ENCODE measurements at places on chromosomes 3 and 15.
A peak's percentile ranks its signal among the peaks of the same experiment; 100 is the strongest.

DNA sequence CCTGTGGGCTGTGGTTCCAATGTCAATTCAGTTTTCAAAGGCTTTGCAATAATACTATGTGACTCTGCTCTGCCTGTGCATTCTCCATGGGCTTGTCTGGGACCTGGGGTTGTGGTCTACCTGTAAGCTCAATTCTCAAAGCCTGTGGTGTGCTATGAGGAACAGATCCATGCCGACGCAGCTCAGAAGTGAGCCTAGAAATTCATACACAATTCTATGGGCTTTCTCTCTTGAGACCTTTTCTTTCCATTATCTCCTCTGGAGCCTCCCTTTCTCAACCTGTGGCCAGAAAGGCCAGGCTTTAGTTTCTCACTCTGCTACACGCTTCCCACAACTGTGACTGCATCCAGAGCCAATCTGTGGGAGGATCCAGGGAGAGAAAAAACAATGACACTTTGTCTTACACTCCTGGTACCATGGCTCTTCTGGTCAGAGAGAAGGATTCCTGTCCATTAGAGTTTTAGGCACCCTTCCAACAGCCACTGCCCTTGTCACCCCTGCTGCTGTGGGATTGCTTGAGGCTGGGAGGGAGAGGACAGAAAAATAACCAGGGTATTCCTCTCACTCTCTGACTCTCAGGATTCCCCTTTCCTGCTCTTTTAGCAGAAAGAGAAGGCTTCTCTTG, 34.1 kb upstream of the KLF13 start:
- H3K4me3 ChIP-seq, result no peak overlapping the region
- H3K27ac ChIP-seq, result no peak overlapping the region
- H3K36me3 ChIP-seq, result no peaks in the 10 kb centered on the region
- peaks cover 9% of the 10 kb centered on the region for H3K4me1 ChIP-seq

GRCh38 chr3:191762323-191762960, 301.5 kb downstream of the PYDC2 start:
- H3K36me3 ChIP-seq, result no peaks in the 10 kb centered on the region
- H3K4me3 ChIP-seq, result no peak overlapping the region
- DNase-seq, result no peak
- H3K4me1 ChIP-seq, result no peaks in the 10 kb centered on the region
- no peaks in the 10 kb centered on the region for H3K27me3 ChIP-seq

DNA sequence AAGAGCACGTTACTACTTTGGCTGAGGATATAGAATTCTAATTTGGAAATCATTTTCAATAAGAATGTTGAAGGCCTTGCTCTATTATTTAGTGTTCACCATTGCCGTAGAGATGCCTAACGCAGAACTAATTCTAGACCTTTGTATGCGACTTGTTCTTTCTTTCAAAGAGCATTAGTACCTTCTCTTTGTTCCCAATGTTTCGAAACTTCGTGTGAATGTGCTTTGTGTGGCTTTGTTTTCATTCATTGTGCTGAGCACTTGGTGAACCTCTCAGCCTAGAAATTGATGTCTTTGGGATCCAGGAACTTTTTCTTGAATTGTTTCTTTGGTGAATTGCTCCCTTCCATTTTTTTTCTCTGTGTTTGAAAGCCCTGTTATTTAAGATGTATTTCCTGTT, 19.8 kb upstream of the PCSK6 start:
- no peak overlapping the region for H3K27ac ChIP-seq
- no peak overlapping the region for H3K4me3 ChIP-seq
- no peaks in the 10 kb centered on the region for H3K4me1 ChIP-seq

GRCh38 chr3:31748933-31749295, 216.2 kb downstream of the STT3B start:
- H3K27me3 ChIP-seq, result no peaks in the 10 kb centered on the region
- H3K27ac ChIP-seq, result no peak overlapping the region
- no peak overlapping the region for H3K4me3 ChIP-seq
- DNase-seq, result no peak
- H3K4me1 ChIP-seq, result no peaks in the 10 kb centered on the region
- H3K36me3 ChIP-seq, result no peaks in the 10 kb centered on the region

GRCh38 chr15:60563539-60564404, 84.8 kb upstream of the ICE2 start:
- no peak overlapping the region for H3K4me3 ChIP-seq
- H3K4me1 ChIP-seq, result peaks cover 10% of the 10 kb centered on the region

DNA sequence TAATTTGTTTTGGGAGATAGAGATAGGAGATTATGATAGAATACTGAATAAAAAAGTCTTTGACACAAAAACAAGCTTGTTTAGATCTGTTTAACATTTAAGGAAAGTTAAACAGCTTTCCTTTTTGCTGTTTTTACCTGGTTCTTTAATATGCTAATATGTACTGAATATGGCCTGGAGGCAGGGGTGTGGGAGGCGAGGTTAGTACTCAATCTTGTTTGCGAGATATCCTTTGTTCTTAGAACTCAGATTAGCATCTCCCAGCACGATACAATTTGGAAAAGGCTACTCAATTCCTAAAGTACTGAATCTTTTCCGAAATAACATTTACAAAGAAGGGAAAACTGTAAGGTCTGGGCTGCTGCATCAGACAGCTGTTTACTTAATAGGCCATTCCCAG, 40.8 kb upstream of the ST3GAL6 start:
- no peak overlapping the region for H3K4me3 ChIP-seq
- H3K4me1 ChIP-seq, result no peaks in the 10 kb centered on the region
- no peak for DNase-seq
- no peaks in the 10 kb centered on the region for H3K36me3 ChIP-seq

DNA sequence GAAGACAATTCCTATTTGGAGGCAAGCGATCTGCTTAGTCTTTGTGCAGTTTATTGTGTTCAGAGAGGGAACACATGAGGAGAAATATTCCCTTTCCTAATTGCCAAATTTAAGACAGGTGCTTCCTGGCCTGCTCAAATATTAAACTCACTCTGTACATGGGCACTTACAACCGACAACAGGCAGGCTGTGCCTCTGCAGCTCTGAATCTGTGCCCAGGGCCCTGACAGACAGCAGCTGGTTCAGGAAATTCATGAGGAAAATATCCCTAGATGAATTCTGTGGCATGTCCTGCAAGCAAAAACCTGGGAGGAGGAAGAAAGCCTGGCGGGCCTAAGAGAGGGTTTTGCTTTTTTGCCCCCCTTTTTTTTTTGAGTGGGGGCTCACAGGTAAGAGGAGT, 169.3 kb upstream of the TRIM42 start:
- DNase-seq, result no peak
- H3K4me3 ChIP-seq, result no peak overlapping the region
- no peaks in the 10 kb centered on the region for H3K4me1 ChIP-seq
- no peak overlapping the region for H3K27ac ChIP-seq
- no peaks in the 10 kb centered on the region for H3K36me3 ChIP-seq

DNA sequence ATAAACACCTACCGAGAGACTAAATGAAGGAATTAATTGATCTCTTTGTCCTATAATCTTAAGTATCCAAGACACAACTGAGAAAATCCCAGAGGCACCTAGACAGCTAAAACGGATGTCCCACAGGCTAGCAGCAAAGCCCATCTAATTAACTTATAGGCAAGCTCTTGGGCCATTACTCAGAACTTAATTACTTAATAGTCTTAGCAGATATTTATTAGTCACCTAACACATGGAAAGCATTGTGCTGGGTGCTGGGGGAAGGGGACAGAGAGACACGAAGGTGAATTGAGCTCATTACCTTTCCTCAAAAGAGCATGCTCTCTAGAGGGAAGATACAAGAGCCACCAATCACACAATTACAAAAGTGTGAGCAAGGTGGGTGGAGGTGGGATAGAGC, 189.8 kb upstream of the PROK2 start:
- H3K27ac ChIP-seq, result no peak overlapping the region
- no peaks in the 10 kb centered on the region for H3K27me3 ChIP-seq
- DNase-seq, result no peak
- H3K4me3 ChIP-seq, result no peak overlapping the region
- no peaks in the 10 kb centered on the region for H3K4me1 ChIP-seq

DNA sequence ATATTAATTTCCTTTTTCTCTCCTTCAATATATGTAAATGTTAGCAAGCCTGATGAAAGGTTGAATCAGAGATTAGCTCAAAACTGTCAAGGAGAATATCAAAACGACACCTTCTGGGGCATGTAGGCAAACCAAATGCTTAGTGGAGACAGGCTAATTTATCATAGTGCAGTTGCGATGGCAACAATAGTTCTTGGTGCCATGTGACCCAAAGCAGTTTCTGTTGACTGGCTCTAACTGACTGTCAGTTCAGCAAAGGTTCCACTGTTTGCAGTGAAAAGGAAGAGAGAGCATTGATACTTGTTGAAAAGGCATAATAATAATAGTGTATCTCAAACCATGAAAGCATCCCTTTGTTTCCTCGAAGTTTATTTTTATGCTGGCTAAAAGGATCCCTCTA, 513.9 kb downstream of the NLGN1 start:
- no peak for DNase-seq
- H3K4me3 ChIP-seq, result no peak overlapping the region
- H3K27ac ChIP-seq, result no peak overlapping the region
- no peaks in the 10 kb centered on the region for H3K4me1 ChIP-seq
- H3K36me3 ChIP-seq, result no peaks in the 10 kb centered on the region

- no peaks in the 10 kb centered on the region for H3K36me3 ChIP-seq
- DNase-seq, result no peak
- no peak overlapping the region for H3K4me3 ChIP-seq
- H3K4me1 ChIP-seq, result no peaks in the 10 kb centered on the region
- no peak overlapping the region for H3K27ac ChIP-seq
- H3K27me3 ChIP-seq, result no peaks in the 10 kb centered on the region
These were observed 83.6 kb downstream of the RAP2B start for GRCh38 chr3:153245661-153246060.

DNA sequence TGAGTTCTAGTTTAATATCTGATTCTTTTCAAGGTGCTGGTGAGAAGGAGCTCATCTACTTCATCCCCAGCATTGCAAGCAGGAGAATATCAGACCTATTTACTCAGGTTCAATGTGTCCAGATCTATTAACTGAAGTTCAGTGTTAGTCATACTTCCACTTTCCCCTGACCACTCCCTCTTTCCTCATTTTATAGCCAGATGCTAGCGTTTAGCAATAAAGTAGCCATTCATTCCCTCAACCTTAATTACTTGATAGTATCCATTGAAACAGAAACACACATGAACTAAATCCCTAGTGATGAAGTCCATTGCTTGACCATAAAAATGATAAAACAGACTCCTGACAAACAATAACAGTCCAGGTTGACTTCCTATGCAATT, 60.0 kb downstream of the RPL22L1 start:
- no peaks in the 10 kb centered on the region for H3K4me1 ChIP-seq
- no peak for DNase-seq
- H3K27me3 ChIP-seq, result no peaks in the 10 kb centered on the region
- no peak overlapping the region for H3K4me3 ChIP-seq
- H3K36me3 ChIP-seq, result no peaks in the 10 kb centered on the region

- no peaks in the 10 kb centered on the region for H3K4me1 ChIP-seq
- no peaks in the 10 kb centered on the region for H3K27me3 ChIP-seq
- no peak overlapping the region for H3K27ac ChIP-seq
- H3K36me3 ChIP-seq, result no peaks in the 10 kb centered on the region
- DNase-seq, result no peak
- H3K4me3 ChIP-seq, result no peak overlapping the region
These were observed 14.1 kb downstream of the ANKRD34C start for GRCh38 chr15:79296583-79296982.

DNA sequence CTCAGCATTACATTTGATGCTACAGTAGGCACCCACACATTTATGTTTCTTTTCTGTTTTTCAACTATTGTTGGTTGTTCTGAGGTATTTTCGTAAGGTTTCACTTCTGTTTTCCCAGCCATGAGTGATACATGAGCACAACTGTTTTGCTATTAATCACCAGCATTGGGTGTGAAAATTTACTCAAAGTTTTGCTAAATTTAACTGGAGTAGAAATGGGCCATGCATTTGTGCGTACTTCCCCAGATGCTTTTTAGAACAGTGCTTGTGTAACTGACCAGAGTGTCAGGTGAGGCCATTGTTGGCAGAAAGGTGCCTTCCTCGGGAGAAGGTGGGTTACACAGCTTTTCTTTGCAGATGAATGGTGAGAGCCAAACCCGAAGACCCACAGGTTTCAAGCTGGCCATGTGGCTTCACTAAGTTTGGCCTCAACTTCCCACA, 70.4 kb downstream of the ST6GAL1 start:
- H3K27me3 ChIP-seq, result no peaks in the 10 kb centered on the region
- no peaks in the 10 kb centered on the region for H3K4me1 ChIP-seq
- H3K36me3 ChIP-seq, result no peaks in the 10 kb centered on the region
- no peak overlapping the region for H3K4me3 ChIP-seq
- H3K27ac ChIP-seq, result no peak overlapping the region
- DNase-seq, result peak; percentile 79

- H3K27me3 ChIP-seq, result no peaks in the 10 kb centered on the region
- H3K27ac ChIP-seq, result no peak overlapping the region
- H3K36me3 ChIP-seq, result no peaks in the 10 kb centered on the region
- DNase-seq, result no peak
These were observed 199.8 kb upstream of the NR2F2 start for GRCh38 chr15:96130734-96131133.

GRCh38 chr3:88057630-88058305, 1.0 kb downstream of the CGGBP1 start:
- H3K27me3 ChIP-seq, result no peaks in the 10 kb centered on the region
- H3K36me3 ChIP-seq, result peaks cover 16% of the 10 kb centered on the region
- DNase-seq, result no peak
- peak overlapping the region; percentile 98 for H3K4me3 ChIP-seq
- no peaks in the 10 kb centered on the region for H3K4me1 ChIP-seq
- H3K27ac ChIP-seq, result peak overlapping the region; percentile 98

- peak overlapping the region; percentile 65 for H3K27ac ChIP-seq
- DNase-seq, result peak; percentile 55
- H3K36me3 ChIP-seq, result no peaks in the 10 kb centered on the region
- H3K4me3 ChIP-seq, result peak overlapping the region; percentile 42
These were observed 98.3 kb upstream of the VGLL3 start for GRCh38 chr3:87088993-87089841.

DNA sequence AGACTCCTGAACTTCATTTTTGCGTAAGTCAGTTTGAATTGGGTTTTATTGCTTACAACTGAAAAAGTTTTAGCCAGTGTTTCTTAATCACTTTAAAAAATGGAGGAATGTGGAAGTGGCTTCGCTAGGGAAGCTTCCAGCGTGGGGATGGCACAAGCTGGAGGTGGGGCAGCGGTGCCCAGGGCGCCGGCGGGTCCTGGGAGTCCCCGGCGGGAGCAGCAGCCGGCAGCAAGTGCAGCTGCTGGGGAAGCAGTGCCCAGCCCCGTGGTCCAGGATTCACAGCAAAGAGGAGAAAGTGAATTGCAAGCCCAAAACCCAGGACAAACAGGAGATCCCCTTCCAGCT, 301.8 kb upstream of the PROK2 start:
- H3K36me3 ChIP-seq, result no peaks in the 10 kb centered on the region
- H3K27me3 ChIP-seq, result no peaks in the 10 kb centered on the region
- no peak overlapping the region for H3K4me3 ChIP-seq

GRCh38 chr3:188807006-188807405, 364.8 kb upstream of the TPRG1 start:
- no peaks in the 10 kb centered on the region for H3K36me3 ChIP-seq
- H3K4me3 ChIP-seq, result no peak overlapping the region
- no peaks in the 10 kb centered on the region for H3K27me3 ChIP-seq
- DNase-seq, result no peak

GRCh38 chr3:134485075-134485717, 589 bp downstream of the ANAPC13 start:
- H3K4me1 ChIP-seq, result peaks cover 8% of the 10 kb centered on the region
- no peaks in the 10 kb centered on the region for H3K27me3 ChIP-seq
- H3K4me3 ChIP-seq, result peak overlapping the region; percentile 78

- DNase-seq, result no peak
- no peaks in the 10 kb centered on the region for H3K27me3 ChIP-seq
- no peak overlapping the region for H3K4me3 ChIP-seq
- no peaks in the 10 kb centered on the region for H3K4me1 ChIP-seq
These were observed 10.4 kb upstream of the CLK3 start for GRCh38 chr15:74604983-74605794.

GRCh38 chr3:100696161-100696560, 13.1 kb upstream of the TFG start:
- DNase-seq, result no peak
- peaks cover 25% of the 10 kb centered on the region for H3K4me1 ChIP-seq
- no peak overlapping the region for H3K4me3 ChIP-seq
- H3K36me3 ChIP-seq, result no peaks in the 10 kb centered on the region
- H3K27ac ChIP-seq, result peak overlapping the region; percentile 92
- no peaks in the 10 kb centered on the region for H3K27me3 ChIP-seq
